ENCODE measurements at places on chromosomes 5 and 9.
A peak's percentile ranks its signal among the peaks of the same experiment; 100 is the strongest.

GRCh38 chr5:172410662-172411483 is 43.5 kb downstream of the SH3PXD2B start:
- H3K36me3 ChIP-seq, result no peaks in the 10 kb centered on the region
- H3K27ac ChIP-seq, result no peak overlapping the region
- H3K4me1 ChIP-seq, result no peaks in the 10 kb centered on the region
- no peaks in the 10 kb centered on the region for H3K27me3 ChIP-seq
- DNase-seq, result no peak

- no peaks in the 10 kb centered on the region for H3K27me3 ChIP-seq
- H3K36me3 ChIP-seq, result no peaks in the 10 kb centered on the region
Observed at GRCh38 chr9:6686396-6686795, 40.9 kb upstream of the GLDC start.

GRCh38 chr9:116377179-116377798 is 223.7 kb downstream of the PAPPA start:
- no peaks in the 10 kb centered on the region for H3K36me3 ChIP-seq
- H3K27ac ChIP-seq, result no peak overlapping the region
- DNase-seq, result no peak
- no peaks in the 10 kb centered on the region for H3K4me1 ChIP-seq

DNA sequence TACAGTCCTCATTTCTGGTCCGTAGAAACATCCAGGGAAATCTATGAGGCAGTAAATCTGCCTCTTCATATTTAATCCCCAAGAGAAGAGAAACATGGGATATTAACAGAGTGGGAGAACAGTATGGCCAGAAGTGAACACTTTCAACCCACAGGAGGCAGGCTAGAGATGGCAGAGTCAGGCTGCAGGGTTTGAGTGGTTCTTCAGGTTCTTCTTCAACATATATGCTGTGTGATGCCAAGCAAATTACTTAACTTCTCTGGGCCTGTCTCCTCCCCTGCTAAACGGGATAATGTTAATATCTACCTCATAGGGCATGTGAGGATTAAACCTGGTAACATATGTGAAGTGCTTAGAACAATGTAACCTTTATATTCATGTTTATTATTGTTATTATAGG is 321.8 kb downstream of the PSAT1 start:
- no peaks in the 10 kb centered on the region for H3K4me1 ChIP-seq
- no peak for DNase-seq
- H3K27me3 ChIP-seq, result no peaks in the 10 kb centered on the region
- no peak overlapping the region for H3K4me3 ChIP-seq

DNA sequence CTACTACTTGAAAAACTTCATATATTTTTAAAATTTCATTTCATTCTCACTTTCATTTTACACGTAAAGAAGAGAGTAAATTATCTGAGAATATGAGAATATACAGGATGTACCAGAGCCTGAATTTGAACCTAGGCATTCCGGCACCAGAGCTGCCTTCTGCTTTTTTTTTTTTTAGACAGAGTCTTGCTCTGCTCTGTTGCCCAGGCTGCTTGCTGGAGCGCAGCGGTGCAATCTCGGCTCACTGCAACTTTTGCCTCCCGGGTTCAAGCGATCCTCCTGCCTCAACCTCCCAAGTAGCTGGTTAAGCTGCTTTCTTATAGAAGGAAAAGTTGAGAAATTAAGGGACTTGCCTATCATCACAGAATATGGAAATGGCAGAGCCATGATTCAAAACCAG is 540.1 kb downstream of the EBF1 start:
- H3K27ac ChIP-seq, result no peak overlapping the region
- no peak overlapping the region for H3K4me3 ChIP-seq
- H3K27me3 ChIP-seq, result no peaks in the 10 kb centered on the region
- DNase-seq, result no peak
- H3K36me3 ChIP-seq, result no peaks in the 10 kb centered on the region

- DNase-seq, result no peak
- no peaks in the 10 kb centered on the region for H3K27me3 ChIP-seq
- no peaks in the 10 kb centered on the region for H3K4me1 ChIP-seq
Observed at GRCh38 chr5:108315829-108316228, 66.1 kb downstream of the FBXL17 start.

DNA sequence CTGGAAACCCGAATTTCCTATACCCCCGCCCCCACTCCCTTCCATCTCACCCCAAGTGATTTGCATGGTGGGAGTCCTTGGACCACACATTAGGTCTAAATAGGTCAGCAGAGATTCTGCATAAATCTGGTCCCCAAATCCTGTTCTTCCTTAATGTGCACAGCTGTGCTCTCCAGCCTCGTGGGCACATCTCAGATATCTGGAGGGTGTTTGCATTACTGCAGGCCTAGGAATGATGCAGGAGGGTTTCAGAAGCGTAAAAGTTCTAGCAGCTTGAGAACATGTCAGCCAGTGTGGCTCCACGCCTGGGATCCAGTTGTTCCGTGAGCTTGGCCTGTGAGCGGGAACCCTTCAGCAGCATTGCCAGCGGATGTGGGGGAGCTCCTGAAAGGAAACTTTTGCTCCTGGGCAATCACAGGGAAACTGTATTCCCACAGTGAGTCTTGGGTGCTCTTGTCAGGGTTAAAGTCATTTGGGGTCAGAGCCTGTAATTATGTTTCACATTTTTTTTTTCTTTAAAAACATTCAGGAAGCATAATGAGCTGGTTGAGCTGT is 12.9 kb downstream of the ARHGAP26 start:
- H3K27ac ChIP-seq, result no peak overlapping the region
- DNase-seq, result no peak
- H3K36me3 ChIP-seq, result no peaks in the 10 kb centered on the region
- no peaks in the 10 kb centered on the region for H3K27me3 ChIP-seq
- no peak overlapping the region for H3K4me3 ChIP-seq

GRCh38 chr9:16039988-16040761 is 487.3 kb downstream of the CCDC171 start:
- DNase-seq, result no peak
- no peak overlapping the region for H3K4me3 ChIP-seq

DNA sequence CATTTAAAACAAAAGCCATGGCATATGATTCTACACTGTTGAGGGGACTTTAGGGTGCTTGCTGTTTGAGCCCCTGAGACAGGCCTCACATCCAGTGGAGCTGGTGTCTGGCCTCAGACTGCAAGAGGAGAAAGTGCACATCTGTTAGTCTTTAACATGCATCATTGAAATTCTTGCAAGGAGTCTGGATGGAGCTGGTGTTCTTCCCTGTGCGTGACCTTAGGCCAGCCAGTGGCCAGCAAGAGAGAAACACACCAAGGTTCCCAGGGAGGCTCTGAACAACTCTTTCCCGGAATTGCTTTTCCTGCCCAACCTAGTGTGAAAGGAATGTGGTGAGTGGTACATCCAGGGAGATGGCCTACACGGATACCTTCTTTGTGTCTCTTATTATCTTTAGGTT is 282.8 kb upstream of the TNC start:
- H3K27ac ChIP-seq, result no peak overlapping the region
- H3K4me3 ChIP-seq, result no peak overlapping the region
- H3K27me3 ChIP-seq, result no peaks in the 10 kb centered on the region
- DNase-seq, result no peak
- H3K4me1 ChIP-seq, result no peaks in the 10 kb centered on the region
- H3K36me3 ChIP-seq, result no peaks in the 10 kb centered on the region

- no peaks in the 10 kb centered on the region for H3K36me3 ChIP-seq
- peaks cover 49% of the 10 kb centered on the region for H3K4me1 ChIP-seq
- peak overlapping the region; percentile 79 for H3K4me3 ChIP-seq
- no peaks in the 10 kb centered on the region for H3K27me3 ChIP-seq
Observed at GRCh38 chr5:80255431-80255810, 427 bp downstream of the SERINC5 start.

DNA sequence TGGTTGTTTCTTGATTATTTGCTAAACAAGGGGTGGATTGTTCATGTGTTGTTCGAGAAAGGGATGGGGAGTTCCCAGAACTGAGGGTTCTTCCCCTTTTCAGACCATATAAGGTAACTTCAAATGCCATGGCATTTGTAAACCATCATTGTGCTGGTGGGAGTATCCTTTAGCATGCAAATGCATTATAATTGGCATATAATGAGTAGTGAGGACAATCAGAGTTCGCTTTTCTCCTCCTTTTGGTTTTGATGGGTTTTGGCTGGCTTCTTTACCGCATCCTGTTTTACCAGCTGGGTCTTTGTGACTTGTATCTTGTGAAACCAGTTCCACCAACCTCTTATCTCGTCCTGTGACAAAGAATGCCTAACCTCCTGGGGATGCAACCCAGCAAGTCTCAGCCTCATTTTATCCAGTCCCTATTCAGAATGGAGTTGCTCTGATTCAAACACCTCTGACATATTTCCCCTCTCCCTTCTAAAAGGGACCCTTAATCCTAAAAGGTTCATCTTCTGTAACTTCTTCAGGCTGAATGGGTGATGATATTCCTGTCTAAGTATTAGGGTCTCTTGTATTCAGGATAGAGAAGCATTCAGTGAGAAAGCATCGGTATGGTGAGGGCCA is 8.7 kb upstream of the FBN2 start:
- no peaks in the 10 kb centered on the region for H3K36me3 ChIP-seq
- H3K27me3 ChIP-seq, result no peaks in the 10 kb centered on the region
- no peaks in the 10 kb centered on the region for H3K4me1 ChIP-seq
- no peak for DNase-seq
- no peak overlapping the region for H3K4me3 ChIP-seq

DNA sequence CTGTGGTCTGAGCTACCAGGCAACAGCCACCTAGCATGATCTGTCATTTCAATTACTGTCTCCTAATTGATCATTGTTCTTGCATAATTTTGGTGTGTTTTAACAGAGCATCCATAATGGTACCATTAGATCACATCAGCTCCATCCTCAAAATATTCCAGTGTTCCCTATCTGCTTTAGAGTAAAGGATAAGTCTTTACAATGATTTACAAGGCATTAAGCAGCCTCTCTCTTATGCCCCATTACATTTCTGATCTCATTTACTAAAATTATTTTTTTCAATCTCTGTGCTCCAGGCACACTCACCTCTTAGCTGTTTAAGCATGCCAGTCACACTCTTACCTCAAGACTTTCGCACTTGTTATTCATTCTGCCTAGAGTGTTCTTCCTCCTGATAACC is 389.9 kb upstream of the PTPRD start:
- no peaks in the 10 kb centered on the region for H3K27me3 ChIP-seq
- H3K36me3 ChIP-seq, result no peaks in the 10 kb centered on the region
- H3K4me1 ChIP-seq, result no peaks in the 10 kb centered on the region
- H3K27ac ChIP-seq, result no peak overlapping the region
- H3K4me3 ChIP-seq, result no peak overlapping the region

- DNase-seq, result no peak
- H3K27me3 ChIP-seq, result no peaks in the 10 kb centered on the region
- no peaks in the 10 kb centered on the region for H3K4me1 ChIP-seq
- no peaks in the 10 kb centered on the region for H3K36me3 ChIP-seq
- no peak overlapping the region for H3K4me3 ChIP-seq
Observed at GRCh38 chr5:153866176-153866575, 172.5 kb downstream of the FAM114A2 start.

DNA sequence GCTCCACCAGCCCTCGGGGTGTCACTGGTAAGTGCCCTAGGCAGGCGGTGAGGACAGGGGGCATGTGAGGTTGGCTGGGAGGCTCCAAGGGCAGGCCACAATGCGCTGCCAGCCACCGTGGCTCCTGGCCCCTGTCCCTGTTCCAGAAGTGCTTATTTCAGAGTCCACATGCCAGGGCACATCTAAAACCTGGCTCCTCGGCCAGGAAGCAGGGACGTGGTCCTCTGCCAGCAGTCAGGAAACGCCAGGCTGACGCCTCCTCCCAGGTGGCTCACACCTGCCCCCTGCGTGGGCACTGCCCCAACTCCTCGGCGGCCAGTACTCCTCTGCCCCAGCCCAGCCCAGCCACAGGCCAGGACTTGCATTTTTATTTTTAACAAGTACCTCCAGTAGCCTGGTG is 68.5 kb downstream of the SECISBP2 start:
- DNase-seq, result no peak
- H3K4me3 ChIP-seq, result no peak overlapping the region
- no peaks in the 10 kb centered on the region for H3K4me1 ChIP-seq
- no peaks in the 10 kb centered on the region for H3K27me3 ChIP-seq
- no peak overlapping the region for H3K27ac ChIP-seq

DNA sequence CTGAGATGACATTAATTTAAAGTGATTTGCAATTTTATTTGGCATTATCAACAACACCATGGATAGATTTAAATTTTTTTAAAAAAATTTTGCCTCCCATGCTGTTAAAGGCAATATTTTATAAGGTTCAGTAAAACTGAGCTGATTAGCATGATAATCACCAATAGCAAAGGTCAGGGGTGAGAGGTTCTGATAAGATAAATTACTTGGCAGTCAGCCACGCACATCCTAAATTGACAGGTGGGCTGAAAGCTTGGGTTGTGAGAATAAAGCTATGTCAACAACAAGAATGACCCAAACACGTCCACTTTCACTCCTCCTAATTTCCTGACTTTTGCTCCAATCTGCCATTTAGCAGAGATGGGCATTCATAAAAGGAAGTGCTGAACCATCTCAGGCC is 127.1 kb downstream of the LHFPL2 start:
- no peaks in the 10 kb centered on the region for H3K4me1 ChIP-seq
- DNase-seq, result no peak
- no peak overlapping the region for H3K27ac ChIP-seq
- H3K27me3 ChIP-seq, result no peaks in the 10 kb centered on the region
- no peaks in the 10 kb centered on the region for H3K36me3 ChIP-seq

GRCh38 chr5:612498-613424 is 621 bp downstream of the CEP72 start:
- no peak for DNase-seq
- no peaks in the 10 kb centered on the region for H3K27me3 ChIP-seq
- H3K36me3 ChIP-seq, result no peaks in the 10 kb centered on the region
- H3K4me1 ChIP-seq, result peaks cover 7% of the 10 kb centered on the region
- peak overlapping the region; percentile 67 for H3K4me3 ChIP-seq

DNA sequence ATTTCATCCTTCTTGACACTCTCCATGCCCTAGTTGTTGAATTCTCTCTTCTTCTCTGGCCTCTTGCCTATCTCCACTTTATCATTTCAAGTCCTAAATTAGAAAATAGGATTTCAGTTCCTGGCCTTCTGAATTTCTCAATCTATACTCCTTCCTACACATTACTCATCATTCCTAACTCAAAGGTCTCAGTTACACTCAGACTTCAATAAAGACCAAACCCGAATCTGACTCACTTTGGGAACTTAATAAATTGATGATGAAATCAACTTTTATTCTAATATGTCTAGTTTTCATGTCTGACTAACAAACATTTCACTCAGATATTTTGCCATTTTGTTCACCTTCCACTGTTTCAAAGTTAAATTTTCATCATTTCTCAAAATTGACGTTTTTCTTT is 113.6 kb upstream of the TSLP start:
- H3K27me3 ChIP-seq, result no peaks in the 10 kb centered on the region
- H3K36me3 ChIP-seq, result no peaks in the 10 kb centered on the region
- no peak overlapping the region for H3K4me3 ChIP-seq

Measured in CD8-positive, alpha-beta memory T cell (primary cell).